ENCODE measurements at places on chromosomes 3 and 15.
A peak's percentile ranks its signal among the peaks of the same experiment; 100 is the strongest.

DNA sequence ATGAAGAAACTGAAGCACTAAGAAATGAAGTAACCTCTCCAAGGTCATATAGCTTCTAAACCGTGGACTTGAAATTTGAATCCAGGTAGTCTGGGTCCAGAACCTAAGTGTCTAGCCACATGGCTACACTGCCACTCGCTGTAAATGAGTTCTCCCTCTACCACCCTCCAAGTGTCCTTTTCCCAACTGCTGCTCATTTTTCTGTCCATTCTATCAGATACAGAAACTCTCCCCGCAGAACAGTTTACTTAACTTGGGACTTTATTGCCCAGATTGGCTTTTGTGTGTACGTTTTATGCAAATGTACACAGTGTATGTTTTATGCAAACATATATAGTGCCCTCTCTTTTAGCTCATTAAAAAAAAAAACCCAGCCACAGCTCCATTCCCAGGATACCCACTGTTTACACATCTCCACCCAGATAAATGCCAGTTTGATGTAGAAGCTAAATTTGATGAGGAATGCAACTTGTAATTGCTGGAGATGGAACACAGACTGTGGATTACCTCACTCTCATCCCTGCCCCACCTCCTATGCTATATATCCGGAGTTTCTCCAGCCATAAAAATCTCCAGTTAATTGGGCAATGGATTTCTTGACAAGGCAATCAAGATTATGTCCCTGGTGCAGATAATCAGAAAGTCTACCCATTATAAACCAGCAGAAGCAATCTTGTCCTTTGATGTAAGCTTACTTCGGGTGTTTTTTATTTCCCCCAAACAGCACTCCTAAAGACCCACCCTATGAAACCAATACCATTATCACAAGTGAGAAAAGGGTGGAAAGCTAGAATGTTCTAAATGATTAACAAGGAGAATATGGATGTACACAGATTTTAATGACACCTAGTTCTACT, 42.0 kb downstream of the THBS1 start:
- DNase-seq = no peak

- DNase-seq = no peak
Measured at GRCh38 chr3:138065949-138066348, 49.5 kb downstream of the DZIP1L start.

- DNase-seq = no peak
Measured at GRCh38 chr15:90067953-90068606, 34.2 kb downstream of the IDH2 start.

DNA sequence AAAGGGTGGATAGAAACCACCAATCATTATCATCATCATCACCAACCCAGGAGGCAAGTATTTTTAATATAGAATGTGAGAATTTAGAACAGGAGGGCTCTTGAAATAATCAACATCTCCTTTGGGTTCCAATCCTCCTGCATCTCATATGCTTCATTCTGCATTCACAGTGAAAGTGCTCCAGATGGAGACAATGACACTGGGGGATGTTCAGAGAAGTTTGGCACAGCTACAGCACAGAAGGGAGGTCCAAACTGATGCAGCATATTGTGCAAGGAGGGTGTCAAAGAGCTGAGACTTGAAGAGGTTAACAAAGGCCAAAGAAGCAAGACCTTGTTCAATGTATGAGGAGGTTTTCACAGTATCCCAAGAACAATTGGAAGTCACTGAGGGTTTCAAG, 767.1 kb downstream of the NTRK3 start:
- DNase-seq = no peak

DNA sequence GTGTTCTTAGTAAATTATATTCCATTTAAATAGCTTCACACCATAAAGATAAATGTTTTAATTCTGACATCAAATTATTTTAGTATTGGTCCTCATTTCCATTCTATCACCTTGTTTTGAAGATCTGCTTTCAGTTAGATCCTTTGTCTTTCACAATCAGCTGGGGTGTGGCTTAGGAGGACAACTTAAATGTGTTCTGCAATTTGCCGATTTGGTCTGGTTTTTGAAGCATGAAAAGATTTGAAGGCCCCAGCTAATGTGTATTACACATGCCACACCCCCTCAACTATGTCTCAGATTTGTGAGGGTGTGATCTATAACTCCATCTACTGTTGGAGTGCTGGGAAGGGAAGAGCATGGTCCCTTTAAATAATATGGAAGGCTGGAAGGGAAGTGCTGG, 516.1 kb upstream of the GOLIM4 start:
- DNase-seq = no peak

DNA sequence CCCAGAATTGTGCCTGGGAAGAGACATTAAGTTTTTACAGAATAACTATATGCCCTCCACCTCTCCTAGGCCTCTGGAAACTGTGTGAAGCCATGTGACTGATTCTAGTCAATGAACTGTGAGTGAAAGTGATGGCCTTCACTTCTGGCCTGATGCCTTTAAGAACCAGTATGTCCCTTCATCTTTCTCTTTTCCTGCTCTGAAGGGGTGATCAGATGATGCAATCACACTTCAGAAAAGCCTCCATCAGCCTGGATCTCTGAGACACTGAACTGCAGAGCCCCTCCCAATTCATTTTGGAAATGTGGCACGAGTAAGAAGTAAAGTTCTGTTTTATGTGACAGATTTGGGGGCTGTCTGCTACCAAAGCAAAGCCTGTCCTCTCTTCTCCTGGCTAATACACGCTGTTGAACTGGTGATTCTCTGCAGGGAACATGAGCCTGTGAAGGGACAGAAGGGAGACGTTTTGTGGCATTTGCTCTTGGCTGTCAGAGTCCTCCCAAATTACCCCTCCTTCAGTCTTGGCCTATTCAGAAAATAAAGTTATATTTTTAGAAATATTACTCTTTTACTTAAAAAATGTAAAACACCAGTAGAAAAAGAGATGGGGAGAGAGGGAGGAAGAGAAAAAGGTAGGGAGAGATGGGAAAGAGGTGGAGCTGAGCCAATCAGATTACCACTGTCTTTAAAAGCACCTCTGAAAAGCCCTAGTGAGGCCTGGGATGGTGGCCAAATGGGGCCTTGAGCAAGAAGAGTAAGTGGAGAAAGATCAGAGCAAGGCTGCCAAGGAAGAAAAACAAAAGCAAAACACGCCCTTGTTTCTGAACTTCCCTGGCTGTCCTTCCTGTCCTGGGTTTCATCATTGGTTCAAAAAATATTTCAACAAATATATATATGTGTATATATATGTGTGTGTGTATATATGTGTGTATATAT, 40.9 kb upstream of the RYK start:
- peak; percentile 55 for DNase-seq

- DNase-seq = peak; percentile 30
Measured at GRCh38 chr15:60590935-60591495, 112.1 kb upstream of the ICE2 start.

- peak; percentile 29 for DNase-seq
Measured at GRCh38 chr3:148203297-148204010, 494.2 kb upstream of the AGTR1 start.

DNA sequence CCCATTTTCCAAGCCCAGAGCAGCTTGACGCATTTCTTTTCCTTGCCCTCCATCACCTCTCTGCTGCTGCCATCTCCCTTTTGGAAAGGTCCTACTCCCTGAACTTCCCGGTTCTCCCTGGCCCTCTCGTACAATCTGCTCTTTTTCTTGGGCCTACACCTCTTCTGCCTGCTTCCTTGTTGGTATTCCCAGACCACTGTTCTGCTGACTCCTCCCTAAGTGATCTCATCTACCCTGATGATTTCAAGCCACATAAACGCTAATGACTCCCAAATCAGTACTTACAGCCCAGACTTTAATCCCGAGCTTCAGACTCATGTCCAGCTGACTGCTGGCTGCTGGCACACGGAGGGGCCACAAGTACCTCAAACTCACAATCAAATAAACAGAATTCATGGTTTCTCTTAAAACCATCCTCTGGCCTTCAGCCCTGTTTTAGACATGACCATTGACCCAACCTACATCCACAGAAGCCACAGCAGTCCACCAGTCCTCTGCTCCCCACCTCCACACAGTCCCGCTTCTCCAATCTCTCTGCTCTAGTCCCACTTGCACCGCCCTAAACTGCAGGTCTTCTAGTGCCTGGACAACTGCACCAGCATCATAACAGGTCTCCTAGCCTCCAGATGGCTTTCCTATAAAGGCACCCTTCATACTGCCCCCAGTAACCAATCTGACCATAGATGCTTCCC, 57.6 kb downstream of the AAGAB start:
- peak; percentile 89 for DNase-seq

GRCh38 chr15:71248386-71248785, 133.1 kb downstream of the THSD4 start:
- no peak for DNase-seq

DNA sequence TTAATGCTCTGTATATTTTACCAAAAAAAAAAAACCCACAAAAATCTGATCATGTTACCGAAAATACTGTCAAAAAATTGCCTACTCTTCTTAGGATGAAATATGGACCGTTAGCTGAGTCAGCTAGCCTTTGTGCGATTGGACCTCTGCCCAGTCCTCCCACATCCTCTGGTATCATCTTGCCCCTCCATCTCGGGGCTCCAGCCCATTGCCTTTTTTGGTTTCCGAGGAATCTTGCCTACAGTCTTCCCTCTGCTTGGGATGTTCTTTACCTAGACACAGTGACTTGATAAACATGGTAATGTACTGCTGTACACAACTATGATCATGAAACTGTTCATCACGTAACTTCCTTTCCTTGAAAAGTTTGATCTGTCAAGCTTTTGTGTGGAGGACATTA, 371.4 kb downstream of the SV2B start:
- no peak for DNase-seq

DNA sequence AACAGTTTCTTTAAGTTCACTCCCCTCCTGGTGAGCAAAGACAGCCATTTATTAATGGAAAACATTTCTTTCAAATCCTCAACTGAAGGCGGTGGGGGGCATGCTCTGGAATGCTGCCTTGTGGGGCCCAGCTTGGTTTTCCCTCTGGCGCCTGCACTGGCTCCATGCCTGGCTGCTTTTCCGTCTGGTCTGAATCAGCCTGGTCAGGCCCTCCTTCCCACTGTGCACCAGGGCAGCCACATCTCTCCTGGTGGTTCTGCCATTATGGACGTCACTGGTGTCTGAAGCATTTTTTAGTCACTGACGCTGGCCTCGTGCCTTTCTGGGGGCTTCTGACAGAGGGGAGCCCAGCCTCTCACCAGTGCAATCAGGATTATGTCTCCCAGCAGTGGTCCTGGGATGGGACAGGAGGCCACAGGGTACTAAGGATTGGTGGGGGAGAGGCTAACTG, 57.6 kb upstream of the APEH start:
- no peak for DNase-seq

GRCh38 chr3:9452417-9452816, 55.0 kb downstream of the SETD5 start:
- peak; percentile 7 for DNase-seq

DNA sequence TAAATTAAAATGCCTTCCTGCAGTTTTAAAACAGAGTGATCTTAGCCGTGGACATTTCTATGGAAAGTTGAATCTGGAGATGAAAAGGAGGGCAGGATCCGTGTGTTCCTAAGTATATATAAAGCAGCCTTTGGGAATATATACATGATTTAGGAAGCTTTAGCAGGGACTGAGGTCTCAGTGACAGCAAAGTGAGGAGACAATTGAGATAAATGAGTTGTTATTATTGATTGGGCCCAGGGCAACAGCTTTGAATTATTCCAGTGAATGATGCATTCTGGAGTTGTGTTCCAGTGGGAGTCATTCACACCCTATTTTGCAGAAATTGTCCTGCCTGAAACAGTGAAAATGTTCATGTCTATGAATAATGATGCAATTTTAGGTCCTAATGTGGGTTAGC, 281.4 kb downstream of the BCHE start:
- no peak for DNase-seq

GRCh38 chr3:127604546-127605165, 6.4 kb downstream of the MCM2 start:
- no peak for DNase-seq

GRCh38 chr3:136730595-136731273, 21.4 kb downstream of the STAG1 start:
- no peak for DNase-seq

DNA sequence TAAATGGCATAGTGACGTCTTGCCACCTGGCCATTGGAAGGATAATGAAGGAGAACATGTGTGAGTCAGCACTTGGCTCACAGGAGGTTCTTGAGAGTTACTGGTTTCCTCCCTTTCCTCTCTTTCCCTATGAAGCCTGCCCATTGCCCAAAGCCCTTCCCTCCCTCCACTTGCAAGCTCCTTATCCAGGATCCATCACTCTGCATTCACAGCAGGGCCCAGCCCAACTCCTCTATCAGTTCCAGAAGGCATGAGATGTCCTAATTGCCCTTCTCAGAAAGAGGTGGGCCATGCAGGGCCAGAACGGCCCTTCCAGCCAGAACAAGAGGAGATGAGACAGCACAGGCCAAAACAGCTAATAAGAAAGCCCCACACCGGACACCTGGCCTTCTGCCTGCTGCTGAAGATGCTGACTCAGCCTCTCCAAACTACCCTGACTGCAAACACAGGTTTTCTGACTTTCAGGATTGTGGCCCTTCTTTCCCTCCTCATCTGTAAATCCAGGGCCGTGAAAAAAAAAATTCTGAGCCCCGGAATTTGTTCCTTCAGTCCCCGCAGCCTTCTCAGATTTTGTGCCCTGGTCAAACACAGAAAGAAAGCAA, 29.7 kb downstream of the HAPLN3 start:
- no peak for DNase-seq

DNA sequence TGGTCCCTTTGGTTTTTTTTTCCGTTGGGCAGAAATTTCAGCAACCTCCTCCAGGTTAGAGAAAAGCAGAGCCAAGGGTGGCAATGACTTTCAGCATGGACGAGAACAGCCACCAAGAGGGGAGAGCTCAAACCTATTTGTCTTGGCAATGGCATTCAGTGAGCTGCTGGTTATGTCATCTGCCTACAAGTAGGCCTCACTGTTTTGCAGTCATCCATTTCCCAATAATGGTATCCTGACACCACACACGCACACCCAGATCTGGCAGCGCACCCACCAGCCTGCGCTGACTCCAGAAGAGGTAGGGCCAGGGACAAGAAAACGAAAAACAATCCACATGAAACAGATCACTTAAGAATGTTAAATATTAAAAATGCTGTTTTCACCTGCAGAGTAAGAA, 92.3 kb downstream of the MAGI1 start:
- no peak for DNase-seq

GRCh38 chr3:83662381-83662960, 1296.3 kb upstream of the CADM2 start:
- no peak for DNase-seq

DNA sequence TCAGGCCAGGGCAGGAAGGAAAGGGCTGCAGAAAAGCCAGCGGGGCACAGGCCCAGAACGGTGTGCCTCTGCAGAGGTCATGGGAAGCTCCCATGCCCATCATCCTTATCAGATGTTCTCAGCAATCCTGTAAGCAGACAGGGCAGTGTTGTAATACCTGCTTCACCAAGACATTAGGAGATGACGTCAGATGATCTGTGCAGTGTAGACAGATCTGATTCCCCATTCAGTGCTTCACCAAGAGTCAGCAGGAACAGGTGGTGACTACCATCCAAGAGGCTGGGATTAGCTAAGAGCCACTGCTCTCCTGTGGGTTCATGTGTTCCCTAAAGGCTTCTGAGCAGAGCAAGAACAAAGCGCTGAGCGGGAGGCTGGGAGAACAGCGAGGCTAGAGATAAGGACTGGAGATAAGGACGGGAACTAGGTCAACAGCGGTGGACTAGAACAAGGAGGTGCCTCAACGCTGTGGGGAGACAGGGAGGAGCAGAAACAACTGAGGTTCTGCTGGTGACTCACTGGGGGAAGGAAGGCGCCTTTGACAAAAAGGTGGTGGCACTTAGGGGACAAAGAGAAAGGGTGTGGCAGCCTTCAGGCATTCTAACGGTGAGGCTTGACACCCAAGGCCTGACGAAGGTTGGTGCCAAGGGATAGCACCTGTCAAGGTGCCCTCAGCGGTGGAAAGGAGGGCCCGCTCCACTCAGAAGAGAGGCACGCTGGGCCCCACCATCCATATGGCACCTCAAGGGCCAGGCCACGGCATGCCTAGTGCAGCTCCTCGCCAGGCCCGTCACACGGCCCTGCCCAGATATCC, 28.4 kb downstream of the CCDC12 start:
- DNase-seq = peak; percentile 74

Data from LHCN-M2 (cell line).